ENCODE measurements at places on chromosomes 16 and 17. TPM values are rescaled to one million over a fixed set of nuclear protein-coding genes. Genes with fewer than 3 reads are reported as not detected.

MYOCD gene
- total RNA-seq, result 0.16 TPM

DPEP2 gene
- total RNA-seq, result not detected

GUCY2D gene
- total RNA-seq, result not detected

TP53TG3C gene
- total RNA-seq, result not detected

TNFRSF12A gene
- 26.7 TPM for total RNA-seq

SPATA2L gene
- 22.7 TPM for total RNA-seq

RNF222 gene
- total RNA-seq, result not detected

GRCh38 chr17:48441862-48442261 is 11.8 kb upstream of the SKAP1 start:
- no peak for DNase-seq

DNA sequence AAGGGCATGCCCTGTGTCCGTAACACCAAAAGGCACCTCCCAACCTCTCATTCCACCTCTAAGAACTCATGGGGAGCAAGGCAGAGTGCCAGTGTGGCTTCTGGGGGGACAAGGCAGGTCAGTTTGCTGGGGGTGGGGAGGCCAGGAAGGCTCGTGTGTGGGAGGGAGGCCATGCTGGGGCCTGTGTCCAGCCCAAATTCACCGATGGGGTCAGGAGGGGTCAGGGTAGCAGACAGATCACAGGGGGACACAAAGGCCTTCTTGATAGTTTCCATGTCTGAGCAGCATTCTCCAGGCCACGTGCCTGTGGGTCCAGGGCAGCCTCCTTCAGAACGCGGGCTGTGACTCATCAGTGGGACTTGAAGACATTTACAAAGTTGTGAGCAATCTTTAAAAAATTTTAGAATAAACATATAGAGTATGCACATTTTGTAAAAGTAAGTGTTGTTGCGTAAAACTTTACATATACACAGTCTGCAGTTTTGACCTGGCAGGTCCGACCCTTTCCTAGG is 20.9 kb downstream of the SPACA3 start:
- peak; percentile 78 for DNase-seq

DNA sequence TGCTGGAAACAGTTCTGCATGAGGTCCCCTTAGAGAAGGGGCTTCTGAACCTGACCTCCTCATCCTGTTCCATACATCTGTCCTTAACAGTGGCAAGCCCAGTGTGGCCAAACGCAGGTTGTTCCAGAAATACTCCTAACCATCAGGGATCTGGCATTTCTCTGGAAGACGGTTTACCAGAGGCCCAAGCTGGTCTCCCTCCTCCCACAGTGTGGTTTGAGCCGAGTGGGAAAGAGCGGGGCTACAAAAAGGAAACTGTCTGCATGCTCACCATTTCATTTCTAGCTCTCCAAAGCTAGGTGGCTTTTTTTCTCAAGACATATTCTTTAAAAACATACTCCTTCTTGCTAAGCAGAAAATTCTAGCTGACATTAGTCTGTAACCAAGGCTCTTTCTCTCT is 6.0 kb downstream of the MXRA7 start:
- DNase-seq, result no peak

GRCh38 chr17:80529104-80529903 is 15.3 kb upstream of the RPTOR start:
- DNase-seq, result no peak

GRCh38 chr17:41230094-41230493 is 2.2 kb upstream of the KRTAP9-3 start:
- DNase-seq, result no peak

DNA sequence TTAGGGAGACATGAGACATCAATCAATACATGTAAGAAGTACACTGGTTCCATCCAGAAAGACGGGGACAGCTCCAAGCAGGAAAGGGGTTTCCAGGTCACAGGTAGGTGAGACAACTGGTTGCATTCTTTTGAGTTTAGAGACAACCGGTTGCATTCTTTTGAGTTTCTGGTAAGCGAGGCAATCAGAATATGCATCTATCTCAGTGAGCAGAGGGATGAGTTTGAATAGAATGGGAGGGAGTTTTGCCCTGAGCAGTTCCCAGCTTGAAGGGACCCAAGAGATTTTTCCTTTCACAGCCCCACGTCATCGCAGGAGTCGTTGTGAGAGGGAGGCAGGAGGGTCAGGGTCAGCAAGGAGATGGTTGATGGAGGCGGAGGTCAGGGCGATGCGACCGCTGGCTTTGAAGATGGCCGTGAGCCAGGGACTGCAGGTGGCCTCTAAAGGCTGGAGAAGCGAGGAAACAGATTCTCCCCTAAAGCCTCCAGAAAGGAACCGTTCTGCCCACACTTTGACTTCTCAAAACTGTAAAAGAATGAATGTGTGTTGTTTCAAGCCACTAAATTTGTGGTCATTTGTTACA is 36.5 kb downstream of the IRF8 start:
- no peak for DNase-seq

DNA sequence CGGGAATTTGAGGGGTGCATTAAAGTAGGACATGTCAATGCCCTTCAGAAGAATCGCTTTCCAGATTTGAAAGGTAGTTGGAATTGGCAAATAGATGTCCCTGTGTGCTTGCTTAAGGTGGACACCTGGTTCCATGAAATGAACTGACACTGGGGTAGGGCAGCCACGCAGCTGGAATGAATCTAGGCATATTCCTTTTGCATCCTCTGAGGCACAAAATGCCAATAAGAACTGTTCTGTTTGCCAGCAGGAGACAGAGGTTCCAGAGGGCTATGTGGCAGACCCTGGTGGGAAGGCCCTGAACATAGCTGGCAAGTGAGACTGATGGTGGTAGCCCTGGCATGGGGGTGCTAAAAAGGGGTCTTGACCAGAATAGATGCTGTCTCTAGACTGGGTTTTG is 61.5 kb downstream of the SLC6A2 start:
- no peak for DNase-seq

DNA sequence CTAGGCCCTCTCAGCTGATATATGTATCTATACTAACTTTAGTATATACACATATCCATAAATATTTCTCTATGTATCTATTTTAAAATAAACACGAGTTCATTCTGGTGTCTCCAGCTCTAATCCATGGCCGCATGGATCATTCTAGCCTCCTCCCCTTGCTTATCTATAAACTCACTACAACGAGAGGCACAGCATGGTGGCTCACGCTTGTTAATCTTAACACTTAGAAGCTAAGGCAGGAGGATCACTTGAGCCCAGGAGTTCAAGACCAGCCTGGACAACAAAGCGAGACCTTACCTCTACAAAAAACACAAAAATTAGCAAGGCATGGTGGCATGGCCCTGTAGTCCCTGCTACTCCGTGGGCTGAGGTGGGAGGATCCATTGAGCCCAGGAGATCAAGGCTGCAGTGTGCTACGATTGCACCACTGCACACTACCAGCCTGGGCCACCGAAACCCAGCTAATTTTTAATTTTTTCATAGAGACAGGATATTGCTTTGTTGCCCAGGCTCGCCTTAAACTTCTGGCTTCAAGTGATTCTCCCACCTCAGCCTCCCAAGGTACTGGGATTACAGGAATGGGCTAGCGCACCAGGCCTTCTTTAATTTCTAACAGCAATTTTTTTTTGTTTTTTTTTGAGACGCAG is 3.9 kb upstream of the ZNF207 start:
- DNase-seq, result no peak

DNA sequence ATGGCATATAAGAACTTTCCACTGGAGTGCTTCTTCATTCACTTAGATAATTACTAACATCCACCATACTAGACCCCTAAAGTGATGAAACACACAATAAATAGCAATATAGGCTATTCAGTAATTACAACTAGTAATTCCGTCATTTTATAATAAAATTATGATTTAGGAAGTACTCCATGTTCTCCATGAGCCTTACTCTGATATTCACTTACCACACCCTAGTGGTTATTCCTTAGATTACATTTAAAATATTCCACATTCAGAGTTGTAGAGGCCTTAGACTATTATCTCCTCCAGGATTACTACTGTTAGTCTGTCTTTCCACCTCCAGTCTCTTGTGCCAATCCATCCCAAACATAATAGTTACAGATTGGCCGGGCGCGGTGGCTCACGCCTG is 62.4 kb downstream of the STH start:
- peak; percentile 20 for DNase-seq

DNA sequence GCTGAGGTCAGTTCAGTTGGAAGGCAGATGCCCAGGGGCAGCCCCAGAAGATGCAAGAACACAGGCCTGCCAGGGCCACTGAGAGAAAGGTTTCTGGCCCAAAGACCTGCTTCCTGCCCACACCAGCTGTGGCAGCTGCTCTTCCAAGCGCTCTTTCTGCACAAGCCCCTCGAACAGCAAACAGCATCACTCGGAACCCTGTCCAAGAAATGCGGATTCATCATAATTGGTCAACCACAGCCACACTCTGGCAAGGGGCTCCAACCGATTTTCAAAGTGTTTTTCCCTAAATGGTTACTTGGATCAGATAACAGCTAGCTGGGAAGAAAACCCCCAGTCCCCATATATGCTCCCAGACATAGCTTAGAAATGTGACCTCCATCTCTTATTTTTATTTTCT is 71.1 kb upstream of the DNAH17 start:
- DNase-seq, result no peak

DNA sequence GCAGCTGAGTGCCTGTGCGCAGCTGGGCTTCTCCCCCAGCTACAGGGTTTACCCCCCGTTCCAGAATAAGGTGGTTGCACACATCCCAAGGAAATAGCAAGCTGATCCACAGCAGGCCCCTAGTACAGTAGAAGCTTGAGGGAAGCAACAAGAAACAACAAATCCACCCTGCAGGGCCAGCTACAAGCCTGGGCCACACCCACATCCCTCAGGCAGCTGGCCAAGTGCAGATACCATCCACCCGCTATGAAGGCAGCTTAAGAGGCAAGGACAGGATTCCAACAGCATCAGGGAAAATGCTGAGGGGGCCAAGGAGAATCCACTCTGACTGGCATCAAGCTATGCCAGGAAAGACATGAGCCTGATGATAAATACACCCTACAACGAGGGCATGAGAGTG is 66.9 kb upstream of the RCVRN start:
- DNase-seq, result peak; percentile 55

- DNase-seq, result no peak
Observed at GRCh38 chr17:68507576-68507975, 4.7 kb upstream of the PRKAR1A start.

- peak; percentile 27 for DNase-seq
Observed at GRCh38 chr16:68893710-68894705, 50.7 kb downstream of the TANGO6 start.

DNA sequence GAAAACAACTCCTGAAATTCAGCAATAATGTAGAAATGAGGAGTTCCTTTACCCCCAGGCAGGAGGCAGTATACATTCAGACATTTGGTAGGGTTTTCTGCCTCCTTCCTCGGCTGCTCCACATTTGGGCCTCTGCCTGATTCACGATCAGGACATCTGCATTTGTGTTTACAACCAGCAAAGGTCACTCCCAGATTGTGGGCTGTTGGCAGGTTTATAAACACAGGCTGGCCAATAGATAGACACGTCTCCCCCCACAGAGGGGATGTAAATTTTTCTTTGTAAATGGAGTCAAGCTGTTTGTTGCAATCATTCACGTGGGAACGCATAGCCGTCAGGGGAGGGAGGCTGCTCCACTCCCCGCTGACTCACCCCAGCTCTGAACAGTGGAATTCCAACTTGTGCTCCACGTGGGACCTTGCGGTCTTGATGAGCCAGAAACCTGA is 252.1 kb upstream of the N4BP1 start:
- peak; percentile 12 for DNase-seq

GRCh38 chr16:51755039-51755501 is 604.0 kb upstream of the SALL1 start:
- DNase-seq, result no peak

DNA sequence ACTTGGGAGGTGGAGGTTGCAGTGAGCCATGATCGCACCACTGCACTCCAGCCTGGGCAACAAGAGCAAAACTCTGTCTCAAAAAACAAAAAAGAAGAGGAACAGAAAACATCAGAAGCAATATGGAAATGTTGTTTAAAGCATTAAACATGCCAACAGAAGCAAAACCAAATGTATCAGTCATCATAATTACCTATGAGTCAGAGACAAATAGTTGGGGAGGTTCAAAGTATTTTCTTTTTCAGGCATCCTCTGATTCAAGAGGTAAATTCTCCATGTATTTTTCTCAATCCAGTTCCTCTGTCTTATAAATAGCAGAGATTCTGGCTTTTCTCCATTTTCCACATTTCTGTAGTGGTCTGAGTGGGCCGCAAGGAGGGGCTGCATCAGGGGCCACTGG is 2.1 kb upstream of the TM4SF5 start:
- no peak for DNase-seq

- peak; percentile 93 for DNase-seq
Observed at GRCh38 chr16:24525970-24526559, 13.3 kb upstream of the RBBP6 start.

DNA sequence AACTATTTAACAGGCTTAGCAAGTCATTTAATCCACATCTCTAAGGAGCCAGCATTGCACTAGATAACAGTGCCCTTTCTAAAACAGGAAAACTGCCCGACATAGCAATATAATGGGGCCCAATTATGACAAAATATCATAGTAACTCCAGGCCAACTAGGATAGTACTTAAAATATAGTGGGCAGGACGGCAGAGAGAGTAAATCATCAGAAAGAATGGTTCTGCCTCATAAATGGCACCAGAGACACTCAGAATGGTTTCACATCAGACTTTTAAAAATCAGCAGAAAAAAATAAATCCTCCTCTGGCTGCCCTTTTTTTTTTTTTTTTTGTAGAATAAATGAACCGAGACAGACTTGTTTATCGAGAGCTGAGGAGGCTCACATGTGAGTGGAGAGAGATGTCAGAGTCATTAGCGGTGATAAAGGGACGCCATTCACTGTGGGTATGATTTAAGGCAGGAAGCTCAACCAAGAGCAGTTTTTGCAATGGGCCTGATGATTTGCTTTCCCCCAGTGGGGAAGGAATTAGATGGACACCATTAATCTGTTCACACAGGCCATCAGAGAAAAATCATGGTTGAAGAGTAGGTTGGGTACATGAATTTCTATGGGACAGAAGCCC is 62.6 kb downstream of the CPPED1 start:
- no peak for DNase-seq

DNA sequence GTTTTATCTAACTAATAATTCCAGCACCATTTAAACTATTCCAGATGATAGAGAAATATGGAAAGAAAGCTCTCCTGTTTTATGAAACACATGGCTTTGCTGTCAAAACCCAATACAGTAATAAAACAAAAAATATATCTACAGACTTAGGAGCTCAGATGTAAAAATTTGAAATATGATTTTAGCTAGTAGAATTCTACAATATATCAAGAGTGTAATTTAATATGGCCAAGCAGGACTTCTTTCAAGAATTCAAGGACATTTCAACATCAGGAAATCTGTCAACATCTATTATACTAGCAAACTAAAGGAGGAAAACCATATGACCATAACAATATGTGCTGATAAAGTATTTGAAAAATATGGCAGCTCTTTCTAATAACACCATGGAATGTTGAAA is 57.5 kb downstream of the CCDC182 start:
- DNase-seq, result no peak

- no peak for DNase-seq
Observed at GRCh38 chr16:49281480-49281842, at the start of gene CBLN1. TSS of gene CBLN1 (minus strand) at chr16:49281838. CDS start at chr16:49281465, 373 bp downstream.
